ENCODE measurements at places on chromosomes 2 and 18.

GRCh38 chr2:30865892-30866681 is 58.8 kb upstream of the CAPN13 start:
- no peak for DNase-seq

DNA sequence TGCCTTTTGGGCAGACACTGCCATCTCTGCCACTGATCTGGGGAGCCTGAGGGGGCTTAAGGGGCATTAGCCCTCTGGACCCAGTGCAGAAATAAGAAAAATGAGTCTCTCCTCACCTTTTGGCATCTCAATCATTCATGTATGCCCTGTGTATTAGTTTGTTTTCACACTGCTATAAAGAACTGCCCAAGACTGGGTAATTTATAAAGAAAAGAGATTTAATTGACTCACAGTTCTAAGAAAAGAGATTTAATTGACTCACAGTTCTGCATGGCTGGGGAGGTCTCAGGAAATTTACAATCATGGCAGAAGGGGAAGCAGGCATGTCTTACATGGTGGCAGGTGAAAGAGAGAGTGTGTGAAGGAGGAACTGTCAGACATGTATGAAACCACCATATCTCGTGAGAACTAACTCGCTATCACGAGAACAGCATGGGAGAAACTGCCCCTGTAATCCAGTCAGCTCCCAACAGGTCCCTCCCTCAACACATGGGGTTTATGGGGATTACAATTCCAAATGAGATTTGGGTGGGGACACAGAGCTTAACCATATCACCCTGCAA is 21.5 kb downstream of the GKN2 start:
- DNase-seq, result no peak

GRCh38 chr2:69731147-69731970 is 10.6 kb upstream of the ANXA4 start:
- no peak for DNase-seq

DNA sequence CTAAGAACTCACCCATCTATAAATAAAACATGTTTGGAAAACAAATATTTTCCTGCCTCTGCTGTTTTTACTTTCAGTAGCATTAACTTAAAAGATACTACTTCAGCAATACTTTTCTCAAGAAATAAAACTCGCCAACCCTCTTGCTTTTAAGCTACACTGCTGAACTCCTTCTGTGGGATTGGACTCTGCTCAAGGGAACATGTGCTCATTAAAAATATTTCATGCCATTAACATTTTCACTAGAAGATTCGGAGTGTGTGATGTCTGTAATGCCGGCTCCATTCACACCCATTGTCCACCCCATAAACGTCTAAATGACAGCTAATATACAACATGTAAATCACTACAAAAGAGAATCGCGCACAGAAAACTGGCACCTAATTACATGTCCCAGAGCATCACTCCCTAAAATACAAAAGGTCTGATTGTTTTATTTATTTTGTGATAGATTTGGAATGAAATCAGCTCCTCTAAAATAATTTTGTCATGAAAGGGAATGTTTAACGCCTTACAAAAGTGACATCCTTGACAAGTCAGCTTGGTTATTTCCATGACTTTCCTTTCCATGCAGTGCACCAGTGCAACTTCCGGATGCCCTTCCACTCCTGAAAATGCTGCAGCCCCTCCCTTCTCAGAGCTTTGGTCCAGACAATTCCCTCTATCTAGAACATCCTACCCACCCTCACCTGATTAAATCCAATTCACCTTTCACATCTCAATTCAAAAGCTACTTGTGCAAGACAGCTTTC is 73.1 kb downstream of the ANKRD44 start:
- DNase-seq, result no peak

GRCh38 chr2:34601561-34601960 is 1002.5 kb upstream of the FAM98A start:
- DNase-seq, result no peak

DNA sequence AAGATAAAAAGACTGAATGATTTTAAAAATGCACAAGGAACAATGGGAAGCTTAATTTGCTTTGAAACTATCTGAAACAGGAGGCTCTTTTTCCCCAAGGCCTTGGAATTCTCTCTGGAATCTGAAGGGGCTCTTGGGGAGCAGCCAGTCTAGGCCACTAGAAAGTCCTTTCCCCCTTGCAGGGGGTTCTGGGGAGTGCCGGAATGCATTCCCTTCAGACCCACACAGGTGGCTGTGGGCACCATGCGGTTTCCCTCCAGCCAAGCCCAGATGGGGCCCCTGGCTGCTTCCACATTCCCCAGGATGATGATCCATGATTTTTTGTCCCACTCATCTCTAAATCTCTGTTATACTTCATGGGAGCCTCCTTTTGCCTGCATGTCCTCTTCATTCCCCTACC is 10.7 kb downstream of the GPR45 start:
- no peak for DNase-seq

GRCh38 chr2:238939521-238940403 is 91.9 kb downstream of the TWIST2 start:
- DNase-seq, result no peak

DNA sequence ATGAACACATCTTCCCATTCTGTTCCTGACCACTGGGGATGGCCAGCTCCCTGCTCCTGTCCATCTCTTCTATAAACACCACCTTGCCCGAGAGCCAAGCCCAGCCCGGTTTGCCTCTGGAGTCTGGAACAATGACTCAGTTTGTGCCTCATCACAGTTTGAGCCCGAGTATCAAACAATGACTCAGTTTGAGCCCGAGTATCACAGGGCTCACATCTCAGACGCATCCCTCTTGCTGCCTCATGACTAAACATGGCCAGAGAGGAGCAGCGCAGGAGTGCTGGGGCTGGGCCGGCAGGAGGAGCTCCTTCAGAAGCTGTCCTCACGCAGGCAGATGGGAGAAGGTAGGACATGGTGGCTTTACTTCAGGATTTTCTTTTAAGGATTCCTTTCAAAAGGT is 68.7 kb downstream of the PXDN start:
- peak; percentile 55 for DNase-seq

DNA sequence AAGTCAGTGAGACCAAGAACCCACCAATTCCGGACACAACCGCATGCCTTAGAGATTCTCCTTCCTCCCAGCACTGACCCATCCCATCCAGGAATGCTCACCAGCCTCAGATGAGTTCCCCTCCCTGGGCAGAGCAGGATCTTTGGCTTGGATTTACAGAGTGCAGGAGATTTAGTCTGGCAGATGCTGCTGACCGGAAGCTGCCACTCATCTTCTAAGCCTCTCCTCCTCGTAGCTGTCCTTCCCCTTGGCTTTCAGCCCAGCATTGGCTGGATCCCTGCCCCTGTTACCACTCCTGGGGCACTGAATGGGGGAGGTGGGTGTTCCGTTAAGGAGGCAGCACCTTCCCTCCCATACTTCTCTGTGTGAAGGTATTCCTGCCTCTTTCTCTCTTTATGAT is 53.2 kb downstream of the VWA3B start:
- DNase-seq, result no peak

DNA sequence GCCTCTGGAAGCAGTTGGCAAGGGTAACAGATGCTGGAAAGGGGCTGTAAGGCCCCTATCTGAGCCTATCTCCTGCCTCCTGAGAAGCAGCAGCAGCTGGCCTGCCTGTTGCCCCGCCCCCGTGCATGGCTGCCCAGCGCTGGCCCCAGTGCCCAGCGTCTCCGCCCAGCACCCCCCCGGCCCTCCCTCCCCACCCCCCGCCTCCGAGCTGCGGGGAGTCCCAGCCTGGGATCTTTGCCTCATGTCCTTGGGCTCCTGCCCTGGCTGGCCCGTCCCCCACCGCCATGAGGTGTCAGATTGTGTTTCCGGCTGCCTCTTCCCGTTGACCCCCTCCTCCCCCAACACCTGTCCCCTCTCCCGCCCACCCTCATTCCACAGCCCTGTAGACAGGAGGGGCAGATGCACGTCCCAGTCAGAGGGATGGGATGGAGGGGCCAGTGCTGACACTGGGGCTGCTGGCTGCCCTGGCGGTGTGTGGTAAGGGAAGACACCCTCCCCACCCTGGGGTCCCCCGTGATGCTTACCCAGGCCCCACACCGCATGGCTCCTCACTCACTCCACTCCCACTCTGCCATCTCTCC is at the start of gene CHRND:
CHRND (plus strand) TSS at position 370 of the 581 bp plus-strand sequence; CDS start at position 426, 56 bp downstream.
- DNase-seq, result no peak

DNA sequence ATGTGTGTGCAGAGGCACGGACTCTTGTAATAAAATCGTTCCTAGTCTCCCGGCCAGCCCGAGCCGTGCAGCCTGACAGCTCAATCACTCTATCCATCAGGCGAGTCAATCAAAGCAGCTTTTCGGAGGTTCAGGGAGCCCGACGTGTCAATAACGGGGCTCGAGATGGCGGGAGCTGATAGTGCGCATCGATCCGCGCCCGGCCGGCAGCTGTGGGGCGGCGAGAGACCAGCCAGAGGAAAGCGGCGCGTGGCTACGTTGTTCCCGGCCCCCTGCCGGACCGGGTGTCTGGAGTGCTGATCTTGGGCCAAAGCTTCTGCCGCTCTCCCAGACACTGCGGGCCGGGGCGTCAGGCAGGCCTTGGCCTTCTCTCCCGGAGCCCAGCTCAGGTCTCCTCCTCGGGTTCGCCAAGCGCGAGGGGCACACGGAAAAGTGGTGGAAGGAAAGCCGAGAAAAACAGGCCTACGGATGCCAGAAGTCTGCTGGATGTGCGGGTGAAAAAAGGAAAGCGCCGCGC is 2.4 kb downstream of the EN1 start:
- DNase-seq, result no peak

DNA sequence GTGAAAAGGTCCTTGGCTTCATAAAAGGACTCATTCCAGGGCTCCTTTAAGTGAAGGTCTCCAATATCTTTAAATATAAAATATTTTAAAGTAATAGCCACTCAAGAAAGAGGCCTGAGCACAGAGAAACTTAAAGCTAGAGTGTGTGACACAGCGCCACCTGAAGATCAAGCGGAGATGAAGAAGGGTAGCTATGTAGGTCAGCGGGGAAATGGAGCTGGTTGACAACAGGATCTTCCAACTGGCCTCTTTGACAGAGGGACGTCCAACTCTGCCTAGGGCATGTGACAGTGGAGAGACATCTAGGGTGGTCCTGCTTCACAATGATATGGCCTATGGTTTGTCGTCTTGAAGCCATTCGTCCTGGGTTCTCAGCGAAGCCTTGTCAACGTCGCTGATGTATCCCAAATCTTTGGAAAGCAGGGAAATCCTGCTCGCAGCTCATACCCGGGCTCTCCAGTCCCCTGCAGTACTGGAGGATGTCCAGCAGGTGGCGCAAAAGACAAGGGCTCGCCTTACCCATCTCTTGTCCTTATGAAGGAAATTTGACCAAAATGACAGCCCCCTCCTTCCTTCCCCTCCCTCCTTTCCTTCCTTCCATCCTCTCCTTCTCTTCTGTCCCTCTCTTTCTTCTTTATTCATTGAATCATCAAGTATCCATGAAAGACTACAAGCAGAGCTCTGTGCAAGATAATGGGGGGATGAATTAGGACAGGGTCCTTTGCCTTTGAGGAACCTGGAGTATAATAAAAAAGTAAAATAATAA is 59.6 kb downstream of the LONRF2 start:
- DNase-seq, result peak; percentile 37

- no peak for DNase-seq
Measured at GRCh38 chr2:37896319-37896718, 28.8 kb upstream of the RMDN2 start.

- no peak for DNase-seq
Measured at GRCh38 chr2:230774348-230774951, 61.8 kb downstream of the CAB39 start.

- DNase-seq, result peak; percentile 45
Measured at GRCh38 chr18:58768293-58768974, 96.2 kb upstream of the ZNF532 start.

DNA sequence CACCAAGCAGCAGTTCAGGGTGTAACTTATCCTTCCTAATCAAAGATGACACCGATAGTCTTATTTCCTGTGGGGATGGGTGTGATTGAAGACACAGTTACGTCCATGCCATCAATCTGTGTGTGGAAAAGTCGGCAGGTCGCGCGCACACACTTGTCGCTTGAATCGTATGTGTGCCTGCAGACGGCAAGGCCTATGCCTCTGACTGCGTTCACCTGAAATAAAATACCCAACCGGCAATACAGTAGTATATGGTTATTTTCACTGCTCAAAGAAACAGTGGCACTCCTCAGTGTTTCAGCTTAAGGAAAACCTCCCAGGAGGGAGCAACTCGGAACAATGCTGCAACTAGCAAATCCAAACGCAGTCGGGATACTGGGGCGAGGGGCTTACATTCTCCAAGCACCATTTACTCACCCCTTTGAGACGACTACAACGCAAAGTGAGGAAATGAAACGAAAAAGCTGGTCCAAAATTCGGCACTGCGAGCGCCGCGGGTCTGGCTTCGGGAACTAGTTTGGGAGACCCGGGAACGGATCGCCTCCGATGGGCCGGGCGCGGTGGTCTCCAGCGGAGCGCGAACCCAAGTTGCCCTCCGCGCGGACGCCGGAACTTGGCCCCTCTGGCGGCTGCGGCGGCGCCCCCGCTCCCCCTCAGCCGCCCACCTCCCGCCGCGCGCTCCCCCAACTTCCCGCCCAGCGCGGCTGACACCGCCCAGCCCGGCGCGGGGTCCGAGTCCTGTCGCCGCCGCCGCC is 675 bp downstream of the PRKD3 start:
- DNase-seq, result no peak

DNA sequence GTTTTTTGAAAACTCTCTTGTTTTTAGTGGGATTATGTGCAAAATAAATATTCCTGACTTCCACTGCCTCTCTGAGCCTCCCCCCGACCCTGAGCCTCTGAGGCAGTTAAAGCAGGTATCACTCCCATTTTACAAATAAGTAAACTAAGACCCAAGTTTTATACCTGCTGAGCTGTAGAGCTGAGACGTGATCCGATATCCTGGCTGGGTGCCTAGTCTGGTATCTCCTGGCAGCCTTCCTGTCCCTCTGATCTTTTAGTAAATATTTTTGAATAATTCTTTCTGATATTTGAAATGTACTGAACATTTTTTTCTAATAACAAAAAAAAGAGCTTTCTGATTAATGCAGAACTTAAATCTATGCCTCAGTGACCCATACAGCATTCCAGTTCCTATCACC is 108.3 kb upstream of the NOSTRIN start:
- no peak for DNase-seq

DNA sequence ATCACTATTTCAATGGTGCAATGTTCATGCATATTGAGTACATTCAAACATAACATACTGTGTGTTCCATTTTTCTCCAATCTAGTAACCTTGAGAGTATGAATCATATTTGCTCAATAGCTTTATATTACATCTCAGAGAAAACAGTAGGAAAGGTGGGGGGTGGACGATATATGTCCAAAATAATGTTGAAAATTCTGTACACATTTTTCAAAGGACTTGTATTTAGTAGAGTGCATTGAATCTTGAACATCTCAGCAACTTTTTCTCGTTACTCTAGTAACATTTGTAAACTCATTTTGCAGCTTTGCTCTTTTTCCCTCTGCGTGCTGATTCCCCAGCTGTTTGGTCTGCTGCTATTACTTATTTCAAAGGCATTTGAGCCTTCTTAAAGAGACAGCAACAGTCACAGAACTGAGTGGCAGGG is 1487.0 kb downstream of the LRP1B start:
- DNase-seq, result no peak

- no peak for DNase-seq
Measured at GRCh38 chr2:157233506-157233905, 24.0 kb upstream of the GALNT5 start.

GRCh38 chr2:21220930-21221329 is 97.2 kb downstream of the TDRD15 start:
- no peak for DNase-seq

GRCh38 chr2:225122583-225123486 is 80.6 kb upstream of the DOCK10 start:
- DNase-seq, result no peak

- no peak for DNase-seq
Measured at GRCh38 chr18:3463051-3463450, 13.1 kb downstream of the TGIF1 start.

Data from 8988T (cell line).